Stimulated activated CD8-positive, alpha-beta memory T cell treated with anti-CD3 and anti-CD28 coated beads, Interleukin-12 subunit alpha, Interleukin-12 subunit beta, amount 100 ng/mL, for 4 hours (primary cell): ENCODE measurements at places on chromosomes 2 and 18.

DNA sequence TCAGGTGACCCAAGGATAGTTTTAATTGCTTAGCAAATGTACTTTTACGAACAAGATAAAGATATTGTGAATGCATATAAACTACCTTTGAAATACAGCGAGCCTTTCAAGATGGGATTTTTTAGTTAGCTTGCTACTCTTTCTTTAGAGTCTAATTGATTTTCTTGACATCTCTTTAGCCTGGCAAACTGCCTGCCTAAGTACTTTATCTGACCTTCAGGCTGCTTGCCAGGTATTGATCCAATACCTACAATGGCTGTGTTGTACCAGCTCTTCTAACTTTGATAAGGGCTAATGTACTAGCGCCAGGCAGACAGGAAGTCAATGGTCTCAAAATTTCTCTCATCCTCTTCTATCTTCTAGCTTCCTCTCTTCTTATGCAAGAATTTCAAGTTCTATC, 414.4 kb upstream of the ACVR2A start:
- DNase-seq: no peak

DNA sequence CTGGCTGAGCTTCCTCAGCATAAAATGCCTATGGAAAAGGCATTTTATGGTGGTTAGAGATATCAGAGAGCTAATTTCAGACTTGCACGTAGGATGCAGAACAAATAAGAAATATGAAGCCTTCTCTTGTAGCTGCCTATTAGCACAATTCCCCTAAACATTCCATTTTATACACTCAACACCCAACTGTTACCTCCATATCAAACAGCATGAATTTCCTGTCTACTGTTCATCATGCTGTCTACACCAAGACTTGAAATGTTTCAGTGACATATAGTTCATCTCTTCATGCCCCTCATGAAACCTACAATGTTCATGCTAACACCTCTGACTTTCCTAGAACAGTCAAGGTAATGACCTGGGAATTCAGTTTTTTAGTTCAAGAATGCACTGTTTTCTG, 249.9 kb downstream of the PIEZO2 start:
- no peak for DNase-seq

DNA sequence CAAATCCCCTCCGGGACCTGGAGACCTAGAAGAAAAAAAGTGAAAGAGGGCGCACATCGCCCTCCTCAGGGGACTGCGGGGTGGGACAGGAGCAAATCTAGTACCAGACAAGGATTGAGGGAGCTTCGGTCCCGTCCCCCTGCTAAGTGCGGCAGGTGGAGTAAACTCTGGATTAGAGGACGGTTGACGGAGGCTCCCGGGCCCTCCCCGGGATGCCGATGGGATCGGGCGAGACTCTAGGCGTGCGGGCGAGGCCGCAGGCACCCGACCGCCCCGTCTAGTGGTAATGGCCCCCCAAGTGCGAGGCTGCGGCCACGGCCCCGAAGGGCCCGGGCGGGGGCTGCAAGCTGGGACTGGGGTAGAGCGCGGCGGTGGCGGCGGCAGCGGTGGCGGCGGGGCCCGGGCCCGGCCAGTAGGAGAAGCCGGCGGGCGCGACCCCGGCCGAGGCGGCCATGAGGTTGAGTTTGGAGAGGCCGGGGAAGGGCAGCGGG, 3.5 kb downstream of the FEV start:
- no peak for DNase-seq

DNA sequence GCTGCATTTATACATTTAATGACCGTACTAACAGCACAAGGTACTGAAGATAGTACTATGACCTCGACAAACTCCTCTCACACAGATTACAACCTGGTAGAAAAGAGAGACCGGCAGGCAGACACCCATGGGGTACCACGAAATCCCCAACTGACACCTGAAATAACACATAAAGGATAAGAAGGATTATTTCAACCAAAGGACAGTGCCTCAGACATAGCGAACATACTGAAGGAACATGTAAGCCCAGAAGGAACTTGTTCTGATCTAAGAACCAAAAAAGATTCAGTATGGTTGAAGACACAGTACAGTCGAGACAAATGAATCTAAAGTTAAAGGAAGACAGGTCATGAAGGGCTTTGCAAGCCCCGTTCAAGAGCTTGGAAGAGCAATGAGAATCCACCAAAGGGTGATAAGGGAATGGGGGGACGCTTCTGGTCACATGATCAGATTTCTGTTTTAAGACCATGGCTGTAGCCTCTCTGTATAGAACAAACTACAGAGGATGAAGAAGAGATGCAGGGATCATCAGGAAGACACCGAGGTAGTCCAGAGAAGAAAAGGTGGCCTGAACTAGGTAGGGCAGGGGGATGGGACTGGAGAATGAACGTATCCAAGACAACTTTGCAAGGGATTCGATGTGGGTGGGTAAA, 902 bp downstream of the MCFD2 start:
- DNase-seq: no peak

DNA sequence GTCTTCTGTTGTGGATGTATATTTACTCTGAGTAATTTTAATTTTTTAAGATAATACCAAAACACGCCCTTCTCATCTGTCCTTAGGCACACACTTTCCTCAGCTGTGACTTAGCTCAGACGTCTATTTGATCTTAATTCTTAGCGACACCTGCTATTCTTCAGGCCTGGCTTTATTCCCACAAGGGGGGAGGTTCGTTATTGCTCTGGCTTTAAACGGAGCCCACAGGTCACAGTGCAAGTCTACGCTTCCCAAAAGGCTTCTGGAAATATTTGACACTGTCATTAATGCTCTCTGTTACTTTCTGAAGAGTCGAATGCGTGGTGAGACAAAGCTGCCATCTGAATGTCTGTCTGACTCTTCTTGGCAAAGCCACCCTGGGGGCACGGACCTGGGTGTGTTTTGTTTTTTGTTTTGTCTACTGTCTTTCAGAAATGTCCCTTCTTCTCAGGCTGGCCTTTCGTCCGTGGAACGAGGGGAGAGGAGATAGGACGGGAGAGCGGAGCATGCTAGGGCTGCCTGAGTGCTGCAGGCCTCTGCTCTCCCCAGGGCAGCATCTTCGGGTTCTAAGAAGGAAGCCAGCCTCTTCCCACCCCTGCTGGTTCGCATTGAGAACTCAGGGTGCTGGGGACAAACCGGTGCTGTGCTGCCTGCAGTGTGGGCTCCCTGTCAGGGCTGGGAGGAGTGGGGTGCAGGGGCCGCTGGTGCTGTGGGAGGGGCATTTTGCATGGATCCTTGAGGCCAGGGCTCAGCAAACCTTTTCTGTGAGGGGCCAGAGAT, 61.9 kb downstream of the ASAP2 start:
- no peak for DNase-seq

DNA sequence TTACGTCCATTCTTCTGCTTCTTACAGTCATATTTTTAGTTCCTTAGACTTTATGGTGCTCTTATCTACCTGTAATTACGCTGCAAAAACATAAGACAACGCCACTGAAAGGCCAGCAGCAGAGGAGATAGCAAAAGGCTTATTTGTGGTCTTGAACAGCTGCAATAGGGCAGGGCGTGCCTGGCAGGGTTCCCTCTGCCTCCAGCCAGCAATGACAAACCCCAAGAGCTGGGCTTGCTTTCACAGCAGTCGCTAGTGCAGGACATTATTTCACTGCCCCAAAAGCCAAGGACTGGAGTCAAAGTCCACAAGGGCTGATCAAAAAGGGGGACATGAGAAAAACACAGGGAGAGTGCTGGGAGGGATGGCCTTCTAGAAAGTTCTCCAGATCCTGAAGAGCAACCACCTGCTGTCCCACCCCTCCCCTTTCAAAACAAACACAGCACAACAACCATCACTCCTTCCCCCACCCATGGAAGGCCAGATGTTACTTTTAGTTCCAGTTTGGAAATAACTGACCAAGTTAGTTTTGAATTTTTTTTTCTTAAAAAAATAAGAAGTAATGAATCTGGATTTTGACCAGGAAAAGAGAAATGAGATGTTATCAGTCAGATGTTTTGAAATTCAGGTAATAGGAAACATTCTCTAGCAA, 127.8 kb downstream of the RBMS1 start:
- no peak for DNase-seq

- no peak for DNase-seq
These were observed 874 bp downstream of the NDUFAF7 start for GRCh38 chr2:37232131-37232933.

GRCh38 chr2:16271231-16271896, 331.0 kb downstream of the MYCN start:
- DNase-seq: no peak

- DNase-seq: no peak
These were observed 49.9 kb downstream of the MRPL35 start for GRCh38 chr2:86249176-86249575.

DNA sequence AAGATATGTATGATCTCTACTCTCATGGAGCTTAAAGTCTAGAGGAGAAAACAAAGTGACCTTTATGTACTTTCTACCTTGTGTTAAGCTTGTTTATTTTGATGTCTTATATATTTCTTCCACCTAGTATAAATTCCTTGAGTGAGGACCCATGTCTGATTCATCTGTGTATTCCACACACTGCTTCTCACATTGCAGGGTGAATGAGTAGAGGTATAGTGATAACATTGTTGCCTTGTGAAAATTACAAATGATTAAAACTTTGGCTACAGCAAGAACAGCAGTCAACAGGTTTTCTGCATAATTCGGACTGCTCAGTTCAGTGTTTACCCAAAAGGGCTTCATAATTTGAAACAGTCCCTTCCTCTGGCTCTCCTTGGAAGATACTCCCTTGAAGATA, 36.3 kb downstream of the AOX1 start:
- DNase-seq: no peak

DNA sequence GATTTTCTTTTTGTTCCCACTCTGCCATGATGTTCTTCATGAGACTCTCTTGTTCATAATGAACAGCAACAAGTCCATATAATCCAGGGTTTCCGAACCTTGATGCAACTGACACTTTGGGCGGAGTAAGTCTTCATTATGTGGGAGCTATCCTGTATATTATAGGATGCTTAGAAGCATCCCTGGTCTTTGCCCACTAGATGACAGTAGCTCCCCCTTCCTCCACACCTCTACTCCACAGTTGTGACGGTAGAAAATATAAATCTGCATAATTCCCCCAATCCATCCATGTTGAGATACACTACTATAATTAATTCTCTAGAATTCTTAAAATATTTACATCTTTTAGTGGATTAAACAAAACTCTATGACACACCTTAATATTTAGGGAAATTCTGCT, 482.2 kb upstream of the CELF4 start:
- DNase-seq: no peak

DNA sequence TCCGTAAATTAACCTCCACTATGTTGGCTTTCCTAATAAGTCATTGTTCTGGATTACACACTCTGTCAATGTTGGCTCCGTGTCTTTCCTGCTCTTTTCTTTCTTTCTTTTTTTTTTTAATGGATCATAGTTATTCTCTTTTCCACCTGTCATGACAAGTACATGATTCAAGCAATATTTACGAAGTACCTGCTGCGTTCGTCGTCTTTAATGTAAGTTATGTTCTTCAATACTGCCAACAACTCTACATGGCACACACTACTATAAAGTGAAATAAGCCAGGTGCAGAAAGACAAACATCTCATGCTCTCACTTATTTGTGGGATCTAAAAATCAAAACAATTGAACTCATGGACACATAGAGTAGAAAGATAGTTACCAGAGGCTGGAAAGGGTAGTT, 239.1 kb downstream of the SCG2 start:
- no peak for DNase-seq

- no peak for DNase-seq
These were observed 95.1 kb downstream of the CRIM1 start for GRCh38 chr2:36450466-36451196.

DNA sequence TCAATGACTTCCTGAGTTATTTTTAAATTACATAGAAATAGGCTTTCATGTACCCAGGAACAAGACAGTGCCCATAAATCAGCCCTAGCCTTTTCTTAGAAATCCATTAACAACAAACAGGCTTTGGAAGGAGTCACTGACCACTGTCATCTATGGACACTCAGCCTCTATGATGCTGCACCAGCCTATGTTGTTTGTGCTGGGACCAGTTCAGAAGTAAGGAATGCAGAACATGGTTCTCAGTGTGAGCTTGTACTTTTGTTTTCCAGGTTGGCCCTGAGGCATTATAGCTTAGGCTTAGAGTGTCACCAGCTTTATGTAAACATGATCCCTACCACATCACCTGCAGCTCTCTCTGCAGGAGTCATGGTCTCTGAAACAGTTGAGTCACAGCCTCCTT, 335.7 kb upstream of the CDH7 start:
- DNase-seq: no peak

DNA sequence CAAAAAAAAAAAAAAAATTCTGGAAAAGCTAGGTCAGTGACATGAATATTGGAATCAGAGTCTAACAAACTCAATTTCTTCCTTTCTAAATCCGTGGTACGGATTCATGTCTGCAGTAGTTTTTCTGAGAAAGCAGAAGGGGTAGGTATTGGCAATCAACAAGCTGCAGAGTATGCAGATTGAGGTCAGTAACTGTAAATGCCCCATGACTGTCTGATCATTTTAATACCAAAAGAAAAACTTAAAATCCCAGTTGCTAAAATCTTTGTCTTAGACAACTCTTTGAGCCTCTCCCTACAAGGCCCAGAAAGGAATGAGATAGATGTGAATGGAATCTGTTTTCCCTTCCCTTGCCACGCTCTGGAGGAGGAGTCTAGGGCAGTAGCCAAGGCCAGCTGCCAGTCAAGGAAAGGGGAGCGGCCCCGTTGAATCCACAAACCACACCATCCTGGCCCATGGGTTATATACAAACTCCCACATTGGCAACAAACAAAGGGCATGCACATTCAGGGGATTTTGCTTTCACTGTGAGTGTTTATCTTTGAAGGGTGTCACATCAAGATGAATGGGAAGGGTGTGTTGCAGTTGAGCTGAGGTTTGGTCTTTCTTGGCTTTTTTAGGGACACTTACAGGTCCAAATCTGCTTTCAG, 6.1 kb upstream of the CASP8 start:
- DNase-seq: no peak

DNA sequence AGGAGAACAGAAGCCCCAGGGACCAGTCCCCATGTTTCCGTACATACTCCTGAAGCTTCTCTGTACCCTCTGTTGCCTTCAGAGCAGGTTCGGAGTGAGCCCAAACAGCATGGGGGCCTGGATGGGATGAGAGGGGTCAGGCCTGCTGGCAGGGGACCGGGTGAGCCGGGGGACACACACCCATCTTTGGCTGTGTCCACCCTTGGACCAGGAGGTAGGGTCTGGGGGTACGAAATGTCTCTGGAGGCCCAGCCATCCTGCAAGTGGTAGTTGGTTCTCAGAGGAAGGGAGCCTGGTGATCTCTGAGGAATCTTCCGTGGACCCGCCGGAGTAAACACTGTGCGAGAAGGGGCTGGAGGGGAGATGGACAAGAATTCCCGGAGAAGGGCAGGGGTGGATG, 15.3 kb downstream of the FBLN7 start:
- no peak for DNase-seq

DNA sequence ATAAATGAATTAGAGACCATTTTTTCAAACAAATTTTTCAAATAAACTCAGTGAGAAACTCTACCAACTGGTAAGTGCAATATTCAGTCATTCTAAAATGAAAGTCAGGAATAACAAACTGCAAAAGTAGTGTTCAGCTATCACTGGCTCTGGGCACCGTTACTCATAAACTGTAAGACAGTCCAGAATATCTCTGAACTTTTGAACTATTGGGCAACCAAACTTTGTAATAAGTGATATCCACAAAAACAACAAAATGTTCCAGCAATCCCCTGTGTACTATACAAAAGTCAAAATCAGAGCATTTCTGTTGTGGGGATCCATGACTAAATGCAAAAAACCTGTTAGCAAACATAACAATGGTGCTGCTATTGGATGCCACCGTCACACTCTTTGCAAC, 56.3 kb downstream of the SLC25A12 start:
- DNase-seq: no peak

- no peak for DNase-seq
These were observed 483.4 kb upstream of the KLHL29 start for GRCh38 chr2:22901471-22902179.

GRCh38 chr2:98253461-98254070, 92.7 kb upstream of the CNGA3 start:
- DNase-seq: no peak
